Activated CD8-positive, alpha-beta T cell treated with anti-CD3 and anti-CD28 coated beads for 36 hours (primary cell): ENCODE measurements at places on chromosomes 4 and X. TPM values are rescaled to one million over a fixed set of nuclear protein-coding genes. Genes with fewer than 3 reads are reported as not detected.

Gene RIBC1
- total RNA-seq, result 0.72 TPM

Gene SMIM10L2A
- 0.22 TPM for total RNA-seq

Gene CXCL11
- total RNA-seq, result not detected

Gene ITM2A
- total RNA-seq, result 63.1 TPM

Gene CCDC158
- total RNA-seq, result not detected

Gene NAT8L
- 1.0 TPM for total RNA-seq

Gene IQCM
- not detected for total RNA-seq

Gene PNPLA4
- total RNA-seq, result 12.7 TPM
